ENCODE measurements at places on chromosomes 12 and 14.

GRCh38 chr14:21612324-21612723, 22.4 kb downstream of the OR10G2 start:
- no peak for DNase-seq

GRCh38 chr12:89235189-89235993, 116.9 kb downstream of the DUSP6 start:
- DNase-seq: no peak

GRCh38 chr12:116133149-116133548, 144.3 kb downstream of the MED13L start:
- DNase-seq: peak; percentile 34

GRCh38 chr12:109915171-109916040, 15.3 kb downstream of the TCHP start:
- DNase-seq: no peak

- DNase-seq: no peak
Observed at GRCh38 chr12:84964048-84964447, 51.4 kb upstream of the SLC6A15 start.

DNA sequence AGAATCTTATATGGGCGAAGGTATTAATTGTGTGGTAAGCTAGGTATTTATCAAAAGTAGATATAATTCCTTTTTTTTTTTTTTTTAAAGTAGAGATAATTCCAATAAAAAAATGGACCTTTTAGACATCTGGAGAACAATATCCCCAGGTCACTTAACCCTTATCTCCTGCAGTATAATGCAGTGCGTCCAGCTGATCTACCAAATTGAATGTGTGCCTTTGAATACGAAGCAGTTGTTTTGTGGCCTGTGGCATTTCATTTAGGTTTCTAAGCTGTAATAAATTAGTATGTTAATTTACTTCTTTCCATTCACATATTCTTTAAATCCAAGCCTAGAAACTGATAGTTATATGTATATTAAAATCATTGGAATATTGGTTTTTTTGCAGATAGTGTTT, 3.1 kb downstream of the FUT8 start:
- DNase-seq: no peak

DNA sequence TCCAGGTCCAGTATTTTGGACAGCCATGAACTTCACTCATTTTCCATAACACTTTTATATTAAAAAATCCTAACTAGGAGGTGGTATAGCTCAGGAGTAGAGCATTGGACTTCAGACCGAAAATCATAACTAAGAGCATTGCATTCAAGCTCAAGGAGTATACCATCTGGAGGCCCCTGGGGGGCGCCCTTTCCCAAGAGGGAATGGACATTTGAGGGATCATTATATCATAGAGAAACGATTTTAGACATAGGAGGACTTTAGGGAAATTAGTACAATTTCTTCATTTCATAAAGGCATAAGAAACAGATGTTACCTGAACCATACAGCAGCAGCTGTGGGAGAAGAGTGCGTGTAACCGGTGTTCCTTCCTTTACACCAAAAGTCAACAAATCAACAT, 5.2 kb upstream of the ATG14 start:
- no peak for DNase-seq

DNA sequence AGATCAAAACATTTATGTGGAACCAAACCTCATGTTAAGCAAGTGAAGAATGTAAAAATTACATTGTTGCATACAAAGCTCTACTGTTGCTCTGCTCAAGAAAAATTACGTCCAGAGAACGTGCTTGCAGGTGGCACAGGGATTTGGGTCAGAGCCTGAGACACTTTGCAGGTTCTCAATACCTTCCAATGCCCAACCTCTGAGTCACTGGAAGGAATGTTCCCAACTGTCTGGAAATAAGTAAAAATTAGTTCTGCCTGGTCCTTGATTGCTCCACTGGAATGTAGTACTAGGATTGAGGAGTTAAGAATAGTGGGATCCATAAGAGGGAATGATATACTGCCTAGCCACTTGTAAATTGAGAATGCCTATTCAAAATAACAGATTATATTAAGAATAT, 2.8 kb upstream of the IFNG start:
- DNase-seq: no peak
